ENCODE measurements at places on chromosomes 12 and 14. TPM values are rescaled to one million over a fixed set of nuclear protein-coding genes. Genes with fewer than 3 reads are reported as not detected.

GRCh38 chr12:111556676-111557075 lies 42.4 kb downstream of the ATXN2 start:
- no peak for DNase-seq

- DNase-seq = peak; percentile 57
Observed at GRCh38 chr12:109542014-109542413, 31.3 kb downstream of the MMAB start.

DNA sequence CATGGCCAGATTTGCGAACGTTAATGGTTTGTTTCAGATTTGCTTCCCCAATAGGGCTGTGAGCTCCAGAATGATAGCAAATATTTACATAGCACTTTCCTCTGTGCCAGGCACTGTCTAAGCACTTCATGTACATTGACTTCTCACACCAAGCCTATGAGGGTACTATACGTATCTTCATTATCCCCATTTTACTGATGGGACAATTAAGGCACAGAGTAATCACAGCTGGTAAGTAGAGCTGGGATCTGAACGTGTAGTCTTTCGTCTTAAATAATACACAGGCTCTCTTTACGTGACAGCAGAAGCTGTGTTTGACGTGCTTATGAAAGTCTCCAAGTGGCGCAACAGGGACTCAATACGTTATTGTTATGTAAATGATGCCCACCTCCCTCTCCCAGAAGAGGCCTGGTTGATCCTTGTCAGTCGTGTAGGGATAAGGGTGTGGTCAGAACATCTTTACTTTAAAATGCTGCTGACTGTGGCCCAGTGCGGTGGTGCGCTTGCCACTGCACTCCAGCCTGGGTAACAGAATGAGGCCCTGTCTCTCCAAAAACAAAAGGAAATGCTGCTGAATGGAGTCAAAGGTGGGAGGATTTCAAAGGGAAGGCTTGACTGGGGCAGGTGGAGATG lies 66.3 kb upstream of the TCL1B start:
- no peak for DNase-seq

DNA sequence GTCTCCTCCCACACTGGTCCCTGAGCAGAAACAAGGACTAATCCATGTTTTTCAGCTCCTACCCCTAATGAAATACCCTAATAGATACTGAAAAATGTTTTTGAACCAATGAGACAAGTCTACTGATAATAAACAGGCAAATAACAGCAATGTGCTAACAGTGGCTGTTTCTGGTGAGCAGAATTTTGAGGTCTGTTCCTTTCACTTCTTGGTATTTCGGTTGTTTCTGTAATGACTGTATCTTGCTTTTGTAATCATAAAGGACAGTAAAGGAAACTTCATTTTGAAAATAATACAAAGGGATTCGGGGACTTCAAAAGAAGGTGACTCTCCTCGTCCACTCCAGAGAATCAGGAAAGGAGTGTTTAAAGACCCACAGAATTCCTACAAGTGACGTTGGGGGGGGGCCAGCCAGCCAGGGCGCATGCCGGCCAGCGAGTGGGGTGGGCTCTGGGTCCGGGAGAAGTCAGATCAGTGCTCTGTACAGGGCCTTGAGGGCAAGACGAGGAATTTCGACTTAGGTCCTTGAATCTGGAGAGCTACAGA lies 1.1 kb upstream of the CD9 start:
- no peak for DNase-seq

- DNase-seq = peak; percentile 44
Observed at GRCh38 chr14:68231898-68232297, 412.3 kb downstream of the RAD51B start.

DNA sequence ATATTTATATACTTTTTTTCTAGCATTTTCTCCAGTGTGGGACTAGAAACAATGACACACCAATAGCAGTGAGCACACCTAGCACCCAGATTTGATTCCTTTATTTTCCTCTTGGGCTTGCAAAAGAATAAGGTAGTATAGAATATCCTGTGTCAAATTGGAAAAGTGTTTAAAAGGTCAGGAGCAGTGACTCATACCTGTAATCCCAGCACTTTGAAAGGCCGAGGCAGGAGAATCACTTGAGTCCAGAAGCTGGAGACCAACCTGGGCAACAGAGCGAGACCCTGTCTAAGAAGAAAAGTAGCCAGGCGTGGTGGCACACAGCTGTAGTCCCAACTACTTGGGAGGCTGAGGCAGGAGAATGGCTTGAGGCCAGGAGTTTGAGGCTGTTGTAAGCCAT lies 53.8 kb upstream of the SGPP1 start:
- no peak for DNase-seq

DNA sequence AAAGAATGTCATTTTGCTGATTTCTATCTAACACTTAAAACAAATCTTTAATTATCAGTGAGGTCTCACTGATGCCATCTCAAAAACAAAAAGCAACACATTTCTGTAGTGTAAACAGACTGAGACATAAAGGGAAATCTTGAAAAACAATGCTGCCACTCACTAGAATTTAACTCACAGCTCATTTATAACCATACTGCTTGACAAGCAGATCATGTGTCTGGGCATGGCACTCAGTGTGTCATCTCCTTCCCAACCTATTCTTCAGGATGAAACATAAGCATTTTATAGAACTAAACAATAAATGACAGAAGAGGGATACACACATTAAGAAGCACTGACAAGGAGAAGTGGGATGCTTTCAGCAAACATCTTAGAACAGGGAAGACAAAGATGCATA lies 22.4 kb downstream of the ATF7 start:
- DNase-seq = no peak

DNA sequence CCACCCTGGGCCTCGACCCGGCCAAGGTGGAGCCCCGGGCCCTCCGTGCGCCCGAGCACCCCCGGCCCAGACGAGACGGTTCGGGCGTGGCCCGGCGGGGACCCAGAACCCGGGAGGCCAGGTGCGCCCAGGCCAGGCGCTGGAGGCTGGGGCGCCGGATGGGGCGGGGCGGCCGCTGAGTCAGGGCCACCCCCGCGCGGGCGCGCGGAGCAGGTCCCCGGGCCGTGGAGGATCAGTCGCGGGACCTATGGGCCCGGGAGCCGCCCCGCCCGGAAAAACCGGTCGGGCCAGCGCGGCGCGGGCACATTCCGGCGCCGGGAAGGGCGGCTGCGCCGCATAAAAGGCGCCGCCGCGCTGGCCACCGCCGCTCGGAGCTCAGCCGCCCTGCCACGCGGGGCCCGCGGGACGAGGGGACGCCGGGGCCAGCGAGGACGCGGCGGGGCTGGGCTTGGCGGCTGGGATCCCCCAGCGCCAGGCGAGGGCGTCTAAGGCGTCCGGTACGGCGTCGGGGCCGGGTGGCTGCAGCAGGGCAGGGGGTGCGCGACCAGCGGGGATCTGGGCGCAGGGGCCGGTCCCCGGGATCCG lies 21.5 kb upstream of the KIF26A start:
- no peak for DNase-seq

- DNase-seq = no peak
Observed at GRCh38 chr14:33348510-33348909, 409.8 kb downstream of the NPAS3 start.

Gene ANKS1B
- total RNA-seq = 0.11 TPM

Gene PLEK2
- total RNA-seq = 0.64 TPM

Gene PPM1H
- total RNA-seq = 1.6 TPM

Gene KLHDC1
- 1.9 TPM for total RNA-seq

Gene ACSM4
- not detected for total RNA-seq

Gene TAS2R42
- total RNA-seq = not detected

All from LHCN-M2 (cell line).